Activated naive CD4-positive, alpha-beta T cell treated with anti-CD3 and anti-CD28 coated beads, Interleukin-2, amount 50 U/mL, for 72 hours (primary cell): ENCODE measurements at places on chromosomes 13 and 19.

DNA sequence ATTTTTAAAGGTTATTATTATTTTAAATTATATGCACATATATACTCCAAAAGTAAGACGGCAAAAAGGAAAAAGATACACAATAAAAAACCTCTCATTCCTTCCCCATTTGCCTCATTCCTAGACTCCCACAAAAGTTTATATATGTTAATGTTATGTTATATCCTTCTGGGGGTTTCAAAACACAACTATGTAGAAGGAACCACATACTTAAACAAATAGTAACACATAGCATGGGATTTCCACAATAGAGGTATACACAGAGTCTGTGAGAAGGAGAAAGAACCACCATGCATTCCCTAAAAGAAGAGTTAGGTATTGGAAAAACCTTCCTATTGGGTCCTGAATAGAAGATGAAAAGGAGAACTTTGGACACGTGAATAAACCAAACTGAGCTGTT lies 9.1 kb downstream of the PDS5B start:
- DNase-seq = no peak

GRCh38 chr13:76965759-76966421 lies 17.6 kb downstream of the ACOD1 start:
- no peak for DNase-seq

GRCh38 chr19:45638930-45639729 lies at the start of gene EML2:
Gene EML2 (minus strand): TSS chr19:45639397. CDS start chr19:45639376, 21 bp downstream.
- peak; percentile 73 for DNase-seq

- no peak for DNase-seq
These were observed 183.4 kb upstream of the RFC3 start for GRCh38 chr13:33634546-33634982.

DNA sequence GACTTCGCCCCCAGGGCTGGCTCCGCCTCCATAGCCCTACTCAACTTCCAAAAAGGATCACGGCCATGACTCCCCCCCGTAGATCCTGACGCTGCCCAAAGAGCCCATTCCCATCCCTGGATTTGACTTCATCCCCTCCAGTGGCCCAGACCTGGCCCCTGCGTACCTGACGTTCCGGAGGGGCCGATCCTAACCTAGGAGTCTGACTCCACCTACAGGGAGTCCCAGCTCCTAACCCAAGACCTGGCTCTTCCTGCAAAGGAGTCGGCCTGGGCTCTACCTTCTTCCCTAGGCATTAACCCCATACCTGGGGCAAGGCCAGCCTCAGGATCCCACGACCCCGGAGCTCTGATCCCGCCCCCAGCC lies 10.8 kb downstream of the STAP2 start:
- no peak for DNase-seq

GRCh38 chr13:54078271-54078870 lies 1049.8 kb downstream of the OLFM4 start:
- no peak for DNase-seq

GRCh38 chr19:6677883-6678689 lies 8.1 kb upstream of the TNFSF14 start:
- DNase-seq = no peak

- no peak for DNase-seq
These were observed 10.8 kb downstream of the BICRA start for GRCh38 chr19:47619763-47620162.

DNA sequence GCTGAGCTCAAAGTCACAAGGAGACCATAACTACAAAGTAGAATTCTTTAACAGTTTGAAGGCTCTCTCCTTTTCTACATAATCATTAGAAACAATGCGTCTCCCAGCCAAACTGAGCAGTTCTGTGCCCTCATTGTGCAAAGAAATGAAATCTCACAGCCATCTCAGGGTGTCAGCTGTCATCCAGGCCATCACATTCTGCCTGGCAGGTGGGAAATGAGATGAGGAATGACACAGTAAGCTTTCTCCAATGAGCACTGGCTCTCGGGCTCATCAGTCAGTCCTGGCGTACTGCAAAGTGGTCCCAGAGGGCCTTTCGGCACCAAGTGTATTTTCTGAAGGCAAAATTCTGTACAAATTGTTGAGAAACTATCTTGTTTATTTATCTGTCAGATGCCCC lies 306.5 kb downstream of the KCTD12 start:
- DNase-seq = no peak

GRCh38 chr13:46010148-46010547 lies 42.4 kb downstream of the ZC3H13 start:
- no peak for DNase-seq

DNA sequence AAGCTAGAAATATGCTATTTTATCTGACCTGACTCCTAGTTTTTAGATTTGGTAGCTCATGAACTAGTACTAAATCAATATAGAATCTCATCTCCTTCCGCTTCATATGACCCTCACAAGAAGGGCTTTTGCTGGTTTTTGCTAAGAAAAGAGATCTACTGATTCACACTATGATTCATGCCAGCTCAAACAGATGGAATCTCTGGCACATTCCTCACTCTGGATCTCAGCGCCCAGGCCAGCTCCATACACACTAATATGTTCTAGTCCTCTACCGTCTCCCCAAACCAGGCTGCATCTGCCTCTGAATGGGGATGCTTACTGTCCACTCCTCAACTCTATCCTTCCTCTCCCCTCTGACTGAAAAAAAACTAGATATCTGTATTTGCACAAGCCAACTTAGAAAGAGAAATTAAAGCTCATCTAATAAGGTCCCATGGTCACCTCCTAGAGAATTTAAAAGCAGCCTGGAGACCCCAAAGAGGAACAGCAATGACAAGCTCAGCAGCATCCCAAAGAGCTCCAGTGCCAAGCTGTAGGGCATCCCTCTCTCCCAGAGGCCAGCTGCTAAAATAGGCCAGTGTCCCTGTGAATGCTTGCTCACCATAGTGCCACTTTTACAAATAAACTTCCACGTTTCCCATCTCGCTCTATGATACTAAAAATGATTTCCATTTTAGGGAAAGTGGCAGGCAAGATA lies 74.9 kb downstream of the LHFPL6 start:
- DNase-seq = no peak

DNA sequence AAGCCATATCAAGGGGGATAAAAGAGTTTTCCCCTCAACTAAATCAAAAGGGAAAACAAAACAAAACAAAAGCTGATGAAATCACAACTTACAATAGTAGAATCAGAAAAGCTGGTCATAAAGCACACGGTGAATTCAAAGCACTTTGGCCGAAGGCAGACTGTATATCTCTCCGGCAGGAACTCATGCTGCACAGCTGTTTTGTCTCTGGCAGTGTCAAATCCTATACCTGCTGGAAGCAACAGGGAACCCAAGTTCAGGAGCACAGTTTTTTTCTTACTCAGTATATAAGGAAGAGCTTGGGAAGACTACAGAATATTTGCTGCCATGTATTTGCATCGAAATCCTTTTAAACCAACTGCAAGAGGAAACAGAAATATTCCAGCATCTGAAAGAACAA lies 213.7 kb downstream of the RFC3 start:
- no peak for DNase-seq

- no peak for DNase-seq
These were observed 66.7 kb downstream of the SLITRK1 start for GRCh38 chr13:83815598-83815997.

DNA sequence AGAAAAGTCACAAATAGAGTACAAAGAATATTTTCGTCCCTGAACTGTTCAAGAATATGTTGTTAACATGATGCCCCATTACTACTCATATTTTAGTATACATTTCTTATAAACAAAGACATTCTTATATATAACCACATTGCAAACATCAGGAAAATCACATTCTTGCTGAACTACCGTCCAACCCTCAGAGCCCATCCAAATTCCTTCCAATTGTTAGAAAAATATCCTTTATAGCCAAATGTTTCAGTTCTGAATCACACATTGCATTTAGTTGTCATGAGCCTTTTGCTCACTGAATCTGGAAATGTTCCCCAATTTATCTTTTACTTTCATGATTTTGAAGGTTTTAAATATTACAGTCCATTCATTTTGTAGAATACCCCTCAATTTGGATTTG lies 467.8 kb upstream of the ARGLU1 start:
- no peak for DNase-seq
